ENCODE measurements at places on chromosomes 1 and 21.

DNA sequence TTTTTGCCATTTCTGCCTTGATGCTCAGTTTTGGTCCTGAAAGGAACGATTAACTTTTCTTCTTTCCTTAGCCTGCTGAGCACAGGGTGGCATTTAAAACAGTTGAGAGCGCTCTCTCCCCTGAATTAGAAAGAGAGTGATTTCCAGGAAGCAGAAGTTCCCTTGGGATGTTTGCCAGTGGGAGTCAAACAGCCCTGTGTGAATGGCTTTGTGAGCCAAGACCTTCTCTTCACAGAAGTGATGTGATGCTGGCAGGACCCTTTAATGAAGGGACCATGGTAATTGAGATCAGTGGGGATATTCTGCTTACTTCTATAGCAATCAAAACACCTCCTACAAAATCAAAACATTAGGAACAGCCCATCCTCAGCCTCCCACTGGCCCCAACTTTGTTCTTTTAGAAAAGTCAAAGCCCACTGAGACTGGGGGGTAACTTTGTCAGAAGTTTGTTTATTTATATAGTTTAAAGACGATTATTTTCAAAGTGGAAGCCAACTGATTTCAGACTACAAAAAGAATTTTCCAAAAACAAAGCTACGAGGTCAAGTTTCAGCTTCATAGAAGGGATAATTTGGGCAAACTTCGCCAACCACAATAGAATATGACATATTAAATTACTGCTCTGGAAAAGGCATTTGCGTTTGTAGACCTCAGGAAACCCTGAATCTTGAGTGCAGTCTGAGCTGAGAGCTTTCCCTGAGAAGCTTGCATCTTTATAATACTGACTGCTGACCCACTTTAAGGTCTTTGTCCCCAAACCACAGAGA is 122.7 kb downstream of the GABPA start:
- H3K27ac ChIP-seq = no peak overlapping the region
- H3K27me3 ChIP-seq = no peaks in the 10 kb centered on the region
- DNase-seq = no peak
- no peaks in the 10 kb centered on the region for H3K36me3 ChIP-seq
- H3K4me3 ChIP-seq = no peak overlapping the region

GRCh38 chr21:33991133-33991532 is 75.5 kb upstream of the ATP5PO start:
- H3K4me1 ChIP-seq = no peaks in the 10 kb centered on the region
- no peaks in the 10 kb centered on the region for H3K36me3 ChIP-seq
- H3K27ac ChIP-seq = no peak overlapping the region
- no peak overlapping the region for H3K4me3 ChIP-seq

DNA sequence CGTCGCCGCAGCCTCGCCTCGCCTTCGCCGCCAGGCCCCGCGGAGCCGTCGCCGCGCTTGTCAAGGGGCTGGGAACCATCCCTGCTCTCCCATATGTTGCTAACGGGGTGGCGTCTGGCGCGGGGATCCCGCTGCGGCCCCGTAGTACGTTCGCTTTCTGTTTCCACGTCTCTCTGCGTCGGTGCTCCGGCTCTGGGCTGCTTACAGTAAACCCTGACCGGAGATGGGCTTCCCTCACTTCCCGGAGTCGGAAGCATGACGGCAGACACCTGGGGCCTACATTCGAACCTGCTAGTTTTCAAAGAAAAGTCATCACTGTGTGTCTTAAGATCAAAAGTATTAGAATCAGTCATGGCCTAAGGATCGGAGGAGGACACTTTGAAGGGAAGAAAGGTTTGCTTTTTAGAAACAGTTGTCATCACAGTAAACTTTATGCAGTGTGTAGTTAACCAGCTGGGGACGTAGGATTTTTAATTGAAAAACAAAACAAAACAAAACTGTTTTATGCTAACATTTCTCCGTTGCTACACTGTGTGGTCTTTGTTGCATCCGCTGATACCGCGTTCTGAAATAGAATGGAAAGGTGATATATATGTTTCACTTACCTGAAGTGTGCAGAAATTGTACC is 69.0 kb downstream of the SLC35A3 start:
- no peaks in the 10 kb centered on the region for H3K27me3 ChIP-seq
- peak overlapping the region; percentile 100 for H3K27ac ChIP-seq
- no peaks in the 10 kb centered on the region for H3K4me1 ChIP-seq
- peak overlapping the region; percentile 60 for H3K4me3 ChIP-seq

DNA sequence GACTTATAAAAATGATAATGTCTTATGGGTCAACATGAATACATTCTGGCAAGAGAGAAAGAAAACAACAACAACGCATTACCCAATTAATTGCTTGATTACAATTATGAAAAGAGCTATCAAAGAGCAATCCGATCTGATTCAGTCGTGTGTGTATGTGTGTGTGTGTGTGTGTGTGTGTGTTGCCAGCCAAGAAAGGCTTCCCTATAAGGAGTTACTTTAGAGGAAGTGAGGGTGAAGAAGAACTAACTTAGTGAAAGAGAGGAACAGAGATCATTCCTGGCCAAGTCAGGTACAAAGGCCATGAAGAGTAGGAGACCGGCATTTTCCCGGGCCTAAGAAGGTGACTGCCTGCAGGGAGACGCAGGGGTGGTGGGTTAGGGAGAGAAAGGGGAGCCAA is 9.4 kb downstream of the TMEM35B start:
- no peak overlapping the region for H3K27ac ChIP-seq
- no peak for DNase-seq
- H3K27me3 ChIP-seq = no peaks in the 10 kb centered on the region
- H3K4me3 ChIP-seq = no peak overlapping the region
- no peaks in the 10 kb centered on the region for H3K36me3 ChIP-seq

DNA sequence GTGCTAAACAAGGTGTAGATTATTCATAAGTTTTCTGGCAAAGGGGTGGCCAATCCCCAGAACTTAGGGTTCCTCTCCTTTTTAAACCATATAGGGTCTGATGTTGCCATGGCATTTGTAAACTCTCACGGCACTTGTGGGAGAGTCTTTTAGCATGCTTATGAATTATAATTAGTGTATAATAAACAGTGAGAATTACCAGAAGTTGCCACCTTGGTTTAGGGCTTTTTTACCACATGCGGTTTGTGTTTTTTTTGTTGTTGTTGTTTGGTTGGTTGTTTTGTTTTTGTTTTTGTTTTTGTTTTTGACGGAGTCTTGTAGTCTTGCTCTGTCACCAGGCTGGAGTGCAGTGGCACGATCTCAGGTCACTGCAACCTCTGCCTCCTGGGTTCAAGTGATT is 8.9 kb upstream of the LAX1 start:
- H3K4me1 ChIP-seq = peaks cover 54% of the 10 kb centered on the region
- no peak for DNase-seq
- H3K36me3 ChIP-seq = no peaks in the 10 kb centered on the region
- H3K27ac ChIP-seq = no peak overlapping the region
- H3K27me3 ChIP-seq = no peaks in the 10 kb centered on the region

DNA sequence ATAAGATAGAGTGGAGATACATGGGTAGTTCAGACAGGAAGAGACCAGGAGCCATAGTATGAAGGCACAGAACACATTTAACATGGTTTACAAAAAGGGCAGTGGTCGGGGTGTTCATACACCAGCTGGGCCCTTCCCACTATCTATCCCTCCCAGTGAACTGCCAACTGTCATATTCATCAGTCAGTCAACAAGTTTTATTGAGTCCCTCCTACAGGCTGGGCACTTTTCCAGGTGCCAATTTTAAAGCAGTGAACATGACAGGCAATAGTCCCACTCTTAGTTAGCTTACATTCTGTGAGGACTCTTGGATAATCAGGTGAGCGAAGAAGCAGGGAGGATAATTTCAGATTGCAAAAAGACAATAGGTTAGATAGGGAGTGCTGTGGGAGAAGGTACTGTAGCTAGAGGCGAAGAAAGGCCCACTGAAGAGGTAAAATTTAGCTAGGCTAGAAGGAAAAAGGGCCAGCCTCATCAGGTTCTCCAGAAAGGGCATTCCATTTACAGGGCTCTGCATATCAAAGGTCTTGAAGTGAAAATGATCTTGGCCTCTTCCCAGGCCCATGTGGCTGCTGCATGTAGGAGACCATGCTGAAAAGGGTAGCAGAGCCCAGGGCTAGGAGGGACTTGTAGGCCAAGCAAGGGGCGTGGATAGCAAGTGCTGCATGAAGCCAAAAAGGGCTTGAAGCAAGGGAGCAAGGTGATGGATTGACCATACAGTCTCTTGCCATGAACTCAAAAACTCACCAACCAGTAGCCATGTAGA is 274.7 kb upstream of the SNX7 start:
- no peaks in the 10 kb centered on the region for H3K4me1 ChIP-seq
- no peak overlapping the region for H3K4me3 ChIP-seq
- no peak overlapping the region for H3K27ac ChIP-seq

DNA sequence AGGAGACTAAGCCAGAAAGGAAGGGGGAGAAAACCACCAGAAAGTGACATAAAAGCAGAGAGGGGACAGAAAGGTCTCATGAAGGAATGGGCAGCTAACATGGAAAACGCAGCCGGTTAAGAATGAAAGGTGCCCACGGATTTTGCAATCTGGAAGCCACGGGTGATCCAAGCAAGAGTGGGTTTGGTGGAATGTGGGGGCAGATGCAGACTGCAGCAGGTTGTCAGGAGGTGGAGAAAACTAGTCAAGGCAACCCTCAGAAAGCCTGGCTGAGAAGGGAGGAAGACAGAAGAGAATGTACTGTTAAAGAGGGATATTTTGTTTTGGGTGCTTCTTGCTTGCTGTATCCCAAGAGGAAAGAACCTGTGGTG is 12.6 kb upstream of the SMIM12 start:
- no peak overlapping the region for H3K4me3 ChIP-seq
- DNase-seq = no peak

GRCh38 chr1:44467566-44467965 is 62.5 kb downstream of the RNF220 start:
- H3K4me3 ChIP-seq = no peak overlapping the region
- no peak for DNase-seq
- no peaks in the 10 kb centered on the region for H3K36me3 ChIP-seq
- no peaks in the 10 kb centered on the region for H3K27me3 ChIP-seq

DNA sequence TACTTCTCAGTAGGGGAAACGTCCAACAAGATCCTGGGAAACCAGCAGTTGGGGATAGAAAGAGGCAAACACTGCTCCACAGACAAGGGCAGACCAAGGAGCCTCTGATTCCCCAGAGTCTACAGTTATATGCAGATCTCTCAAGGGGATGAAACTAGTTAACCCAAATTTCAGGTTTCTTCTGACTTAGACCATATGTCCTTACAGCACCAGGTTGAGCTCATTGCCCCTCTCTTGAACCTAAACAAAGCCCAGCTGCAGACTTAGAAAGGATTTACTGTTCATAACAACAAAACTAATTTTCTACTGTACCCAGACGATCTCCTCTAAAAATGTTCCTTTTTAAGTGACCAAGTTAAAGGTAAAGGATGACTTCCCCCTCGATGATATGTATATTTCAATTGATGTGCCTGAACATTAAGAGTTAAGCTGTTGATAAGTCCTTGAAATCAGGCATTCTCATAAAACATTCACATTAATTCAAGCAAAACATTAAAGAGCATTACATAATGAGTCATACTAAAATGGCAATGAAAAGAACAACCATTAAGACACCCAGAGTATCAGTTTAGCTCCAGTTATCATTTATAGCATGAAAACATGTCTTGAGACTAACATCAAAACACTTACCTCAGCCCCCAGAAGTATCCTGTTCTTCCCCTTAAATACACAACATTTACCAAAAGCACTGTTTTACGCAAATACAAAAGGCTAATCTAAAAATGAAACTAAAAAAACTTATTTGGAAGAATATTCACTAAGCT is 24.1 kb downstream of the SMYD3 start:
- no peak overlapping the region for H3K27ac ChIP-seq
- H3K27me3 ChIP-seq = no peaks in the 10 kb centered on the region
- no peak for DNase-seq
- H3K36me3 ChIP-seq = no peaks in the 10 kb centered on the region
- peaks cover 12% of the 10 kb centered on the region for H3K4me1 ChIP-seq
- no peak overlapping the region for H3K4me3 ChIP-seq

DNA sequence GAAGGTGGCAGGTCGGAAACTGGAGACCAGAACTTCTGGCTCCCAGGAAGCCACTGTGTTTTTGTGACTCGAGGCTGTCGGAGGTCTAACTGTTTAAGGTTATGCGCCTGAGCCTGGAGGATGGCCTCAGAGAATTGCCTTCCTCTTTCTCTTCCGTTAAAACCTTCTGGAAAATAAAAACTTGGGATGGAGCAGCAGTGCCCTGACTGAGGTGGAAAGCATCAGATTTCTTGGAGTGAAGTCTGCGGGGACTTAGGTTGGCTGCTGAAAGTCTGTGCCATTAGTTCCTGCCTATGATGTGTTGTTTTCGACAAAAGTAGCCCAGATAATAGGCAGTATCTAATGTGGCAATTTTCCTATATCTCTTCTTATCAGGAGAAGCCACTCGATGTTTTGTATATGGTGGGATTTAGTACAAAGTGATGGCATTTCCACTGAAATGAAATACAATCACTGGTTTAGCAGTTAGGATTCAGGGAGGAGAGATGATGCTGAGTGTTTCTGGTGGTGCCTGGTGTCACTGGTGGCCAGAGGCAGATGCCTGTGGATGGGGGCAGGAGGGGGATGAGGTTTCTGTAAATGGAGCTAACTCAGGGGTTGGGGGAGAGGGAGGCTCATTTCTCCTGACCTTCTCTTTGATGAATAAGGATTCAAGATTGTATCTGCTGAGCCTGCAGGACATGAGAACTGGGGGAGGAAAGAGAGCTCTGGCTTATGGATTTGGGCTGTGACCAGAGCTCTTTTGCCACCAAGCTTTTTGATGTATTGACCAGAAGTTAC is 150.8 kb downstream of the CAMTA1 start:
- H3K27me3 ChIP-seq = no peaks in the 10 kb centered on the region
- DNase-seq = no peak

Data from esophagus squamous epithelium (tissue), 5 donors.